ENCODE measurements at places on chromosomes 2 and 18. TPM values are rescaled to one million over a fixed set of nuclear protein-coding genes. Genes with fewer than 3 reads are reported as not detected.

PLEKHH2 gene
- 0.40 TPM for total RNA-seq

UGT1A3 gene
- not detected for total RNA-seq

EPB41L5 gene
- 38.3 TPM for total RNA-seq

ACMSD gene
- not detected for total RNA-seq

GAREM2 gene
- 1.1 TPM for total RNA-seq

DYNC1I2 gene
- total RNA-seq, result 169 TPM

CHMP1B gene
- total RNA-seq, result 44.4 TPM

NEU4 gene
- not detected for total RNA-seq
